Vein endothelial cell (primary cell): ENCODE measurements at places on chromosomes 6 and 20. TPM values are rescaled to one million over a fixed set of nuclear protein-coding genes. Genes with fewer than 3 reads are reported as not detected.

The MAS1 gene
- total RNA-seq, result not detected in 2 replicates

The FGD2 gene
- not detected in 2 replicates for total RNA-seq

The MATN4 gene
- total RNA-seq, result 0.33 TPM in 1 of 2 replicates, not detected in the other

The MRPL18 gene
- total RNA-seq, result 64.5 and 67.9 TPM in 2 replicates

The RAMACL gene
- 4.9 and 6.2 TPM in 2 replicates for total RNA-seq

The ADGB gene
- total RNA-seq, result not detected in 2 replicates

The TINAG gene
- total RNA-seq, result not detected in 2 replicates
